Hepatocyte (in vitro differentiated cells): ENCODE measurements at places on chromosomes 1 and 21. TPM values are rescaled to one million over a fixed set of nuclear protein-coding genes. Genes with fewer than 3 reads are reported as not detected.

Gene LCE3D
- total RNA-seq = not detected in 2 replicates

GRCh38 chr1:28893403-28894102 lies 20.8 kb upstream of the EPB41 start:
- peaks cover under 1% of the 10 kb centered on the region for H3K4me1 ChIP-seq
- no peak overlapping the region for H3K27ac ChIP-seq
- no peak for DNase-seq
- H3K27me3 ChIP-seq = no peaks in the 10 kb centered on the region
- no peak overlapping the region for H3K4me3 ChIP-seq

DNA sequence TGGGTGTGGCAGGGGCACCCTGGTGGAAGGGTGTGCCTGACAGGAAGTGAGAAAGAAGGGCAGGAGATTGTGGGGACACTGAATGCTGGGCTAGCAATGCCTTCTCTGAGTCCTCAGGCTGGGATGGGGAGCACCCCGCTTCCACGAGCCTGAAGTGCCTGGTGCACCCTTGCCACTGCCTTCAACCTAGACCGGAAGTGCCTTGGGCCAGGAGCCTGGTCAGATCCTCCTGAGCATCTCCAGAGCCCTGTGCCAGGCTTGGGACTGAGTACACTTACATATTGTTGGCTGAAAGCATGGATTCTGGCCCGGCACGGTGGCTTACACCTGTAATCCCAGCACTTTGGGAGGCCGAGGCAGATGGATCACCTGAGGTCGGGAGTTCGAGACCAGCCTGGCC lies 205.8 kb upstream of the EDN2 start:
- no peak overlapping the region for H3K4me3 ChIP-seq
- no peaks in the 10 kb centered on the region for H3K4me1 ChIP-seq
- no peaks in the 10 kb centered on the region for H3K36me3 ChIP-seq
- H3K27ac ChIP-seq = no peak overlapping the region

GRCh38 chr1:180542113-180542837 lies 16.5 kb upstream of the OVAAL start:
- peak overlapping the region; percentile 39 for H3K27ac ChIP-seq
- no peaks in the 10 kb centered on the region for H3K4me1 ChIP-seq
- no peak for DNase-seq
- no peaks in the 10 kb centered on the region for H3K36me3 ChIP-seq

DNA sequence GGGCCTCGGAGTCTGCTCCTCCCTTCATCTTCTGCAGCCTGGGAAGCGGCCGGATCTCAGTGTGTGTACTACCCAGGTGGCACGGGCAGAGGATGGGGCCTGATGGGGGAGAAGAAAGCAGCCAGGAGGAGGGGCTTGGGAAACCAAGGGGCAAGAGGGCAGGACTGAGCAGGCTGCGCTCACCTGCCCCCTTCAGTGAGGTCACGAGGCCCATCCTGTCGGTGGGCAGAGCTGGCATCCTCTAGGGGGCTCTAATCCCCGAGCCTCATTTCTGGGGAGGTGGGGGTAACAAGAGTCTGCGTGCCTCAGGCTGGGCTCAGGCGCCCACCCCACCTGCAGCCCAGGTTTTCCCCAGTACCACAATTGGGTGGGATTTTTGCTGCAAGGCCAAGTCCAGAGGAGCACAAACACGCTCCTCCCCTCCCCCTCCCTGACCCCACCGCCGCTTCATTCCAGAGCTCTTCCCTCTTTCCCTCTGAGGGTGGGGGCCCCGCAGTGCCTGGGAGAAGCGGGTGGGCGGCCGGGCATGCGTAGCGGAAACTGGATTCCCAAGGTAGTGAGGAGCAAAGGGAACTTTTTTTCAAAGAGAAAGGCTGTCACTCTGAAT lies 1.8 kb upstream of the WNT3A start:
- H3K27ac ChIP-seq = no peak overlapping the region
- H3K36me3 ChIP-seq = no peaks in the 10 kb centered on the region
- DNase-seq = no peak
- peaks cover 74% of the 10 kb centered on the region for H3K27me3 ChIP-seq

GRCh38 chr1:227486559-227486958 lies 76.8 kb upstream of the ZNF678 start:
- no peaks in the 10 kb centered on the region for H3K4me1 ChIP-seq
- H3K27me3 ChIP-seq = no peaks in the 10 kb centered on the region
- DNase-seq = no peak
- no peaks in the 10 kb centered on the region for H3K36me3 ChIP-seq
- no peak overlapping the region for H3K27ac ChIP-seq
- no peak overlapping the region for H3K4me3 ChIP-seq

GRCh38 chr1:220818421-220819173 lies 31.9 kb downstream of the MTARC1 start:
- H3K36me3 ChIP-seq = no peaks in the 10 kb centered on the region
- H3K4me3 ChIP-seq = no peak overlapping the region
- H3K27ac ChIP-seq = no peak overlapping the region
- H3K27me3 ChIP-seq = no peaks in the 10 kb centered on the region
- peak; percentile 64 for DNase-seq
- no peaks in the 10 kb centered on the region for H3K4me1 ChIP-seq

DNA sequence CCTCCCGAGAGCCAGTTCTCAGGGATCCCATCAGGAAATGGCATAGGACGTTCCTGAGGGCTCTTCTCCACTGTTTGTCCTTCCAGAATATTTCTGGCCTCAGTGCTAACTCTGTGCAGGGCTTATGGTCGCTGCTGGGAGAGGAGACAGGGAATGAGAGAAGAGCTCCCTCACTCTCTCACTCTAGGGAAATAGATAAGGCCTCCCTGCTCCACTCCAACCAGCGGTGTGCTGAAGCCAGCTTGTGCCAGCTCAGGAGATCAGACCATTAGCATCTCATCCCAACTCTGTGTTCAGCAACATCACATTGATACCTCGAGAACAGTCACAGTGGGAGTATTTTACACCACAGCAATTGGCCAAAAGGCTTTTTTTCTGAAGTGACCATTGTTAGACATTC lies 49.2 kb upstream of the ZC3H12A start:
- DNase-seq = no peak
- no peak overlapping the region for H3K27ac ChIP-seq
- H3K27me3 ChIP-seq = peaks cover 17% of the 10 kb centered on the region
- H3K4me3 ChIP-seq = no peak overlapping the region
